CD4-positive, alpha-beta T cell treated with Interleukin-15 for 1 hour (primary cell): ENCODE measurements at places on chromosomes 5 and 9.

GRCh38 chr5:135999406-136000139, 29.2 kb upstream of the TGFBI start:
- peak; percentile 46 for DNase-seq

DNA sequence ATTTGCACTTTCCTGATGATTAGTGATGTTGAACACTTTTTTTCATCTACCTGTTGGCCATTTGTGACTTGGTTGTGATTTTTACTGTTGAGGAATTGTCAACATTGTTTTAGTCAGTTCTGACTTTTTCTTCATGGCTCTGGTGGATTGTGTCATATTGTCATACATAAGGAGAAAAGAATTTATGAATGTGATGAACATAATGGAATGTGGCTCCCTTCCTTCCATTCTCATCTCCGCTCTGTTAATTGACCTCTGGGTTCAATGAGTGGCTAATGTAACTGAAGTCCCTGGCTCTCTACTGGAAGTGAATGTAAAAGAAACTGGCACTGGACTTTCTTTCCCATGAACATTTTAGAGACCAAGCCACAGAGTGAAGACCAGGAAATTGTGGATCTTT, 49.2 kb downstream of the KIAA1958 start:
- no peak for DNase-seq

- DNase-seq, result no peak
Observed at GRCh38 chr5:66149950-66150349, 5.8 kb downstream of the SREK1 start.

DNA sequence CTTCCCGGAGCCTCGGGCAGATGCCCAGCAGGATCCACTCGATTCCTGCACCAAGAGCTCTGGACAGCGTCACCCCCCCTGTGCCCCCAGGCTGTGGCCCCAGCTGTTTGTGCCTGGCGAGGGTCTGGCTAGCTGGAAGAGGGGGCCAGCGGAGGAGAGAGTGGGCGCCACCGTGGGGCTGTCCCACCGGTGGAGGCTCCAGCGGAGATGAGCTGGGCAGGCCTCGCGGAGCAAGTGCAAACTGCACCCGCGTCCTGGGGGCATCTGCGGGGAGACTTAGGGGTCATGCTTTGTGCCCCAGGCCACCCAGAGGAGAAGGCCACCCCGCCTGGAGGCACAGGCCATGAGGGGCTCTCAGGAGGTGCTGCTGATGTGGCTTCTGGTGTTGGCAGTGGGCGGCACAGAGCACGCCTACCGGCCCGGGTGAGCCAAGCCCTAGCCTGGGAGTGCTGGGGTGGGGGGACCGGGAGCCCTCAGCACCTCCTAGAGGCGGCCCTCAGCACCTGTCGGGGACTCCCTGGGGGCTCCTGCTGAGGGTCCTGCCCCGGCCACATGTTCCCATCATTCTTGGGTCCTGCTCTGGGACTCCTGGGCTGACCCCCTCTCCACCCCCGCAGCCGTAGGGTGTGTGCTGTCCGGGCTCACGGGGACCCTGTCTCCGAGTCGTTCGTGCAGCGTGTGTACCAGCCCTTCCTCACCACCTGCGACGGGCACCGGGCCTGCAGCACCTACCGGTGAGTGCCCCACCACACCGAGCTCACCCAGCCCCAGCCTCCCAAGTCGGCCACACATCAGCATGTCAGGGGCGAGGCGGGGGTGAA, 5.4 kb downstream of the EGFL7 start:
- DNase-seq, result no peak

DNA sequence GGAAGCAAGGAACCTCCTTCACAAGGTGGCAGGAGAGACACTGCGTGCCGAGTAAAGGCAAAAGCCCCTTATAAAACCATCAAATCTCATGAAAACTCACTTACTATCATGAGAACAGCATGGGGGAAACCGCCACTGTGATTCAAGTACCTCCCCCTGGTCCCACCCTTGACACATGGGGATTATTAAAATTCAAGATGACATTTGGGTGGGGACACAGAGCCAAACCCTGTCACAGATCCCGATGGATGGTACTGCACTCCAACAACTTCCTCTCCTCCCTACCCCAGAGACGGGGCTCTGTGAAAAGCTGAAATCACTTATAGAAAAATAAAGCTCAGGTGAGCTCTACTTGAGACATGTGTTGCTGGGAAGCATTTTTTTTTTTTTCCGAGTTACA, 10.3 kb upstream of the ADCY2 start:
- DNase-seq, result no peak
